HFFc6 (cell line): ENCODE measurements at places on chromosomes 16 and 17.

DNA sequence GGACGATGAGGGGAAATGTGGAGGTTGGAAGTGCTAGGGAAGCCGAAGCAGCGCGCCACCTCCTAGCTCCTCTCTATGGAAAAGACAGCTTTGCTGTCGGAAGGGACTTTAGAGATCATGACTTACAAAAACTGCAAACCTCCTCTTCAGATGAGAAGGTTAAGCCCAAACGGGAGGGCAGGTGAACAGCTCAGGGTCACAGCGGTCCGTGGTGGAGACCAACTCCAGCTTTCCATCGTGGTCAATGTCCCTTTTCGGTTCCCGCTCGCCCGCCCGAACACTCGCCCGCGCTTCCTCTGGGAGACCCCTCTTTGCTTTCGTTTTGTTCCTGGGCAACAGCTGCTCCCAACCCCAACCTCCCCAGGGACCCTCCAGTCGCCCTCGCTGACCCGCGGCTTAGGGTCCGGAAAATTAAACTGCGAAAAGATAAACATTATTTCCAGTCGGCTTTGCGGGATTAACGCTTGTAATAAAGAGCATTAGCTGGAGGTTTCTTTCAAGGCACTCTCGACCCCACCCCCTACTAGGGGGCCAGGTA lies 7.7 kb downstream of the IRX6 start:
- DNase-seq = no peak

- no peak for DNase-seq
Observed at GRCh38 chr17:61489719-61490490, 37.7 kb downstream of the TBX4 start.

DNA sequence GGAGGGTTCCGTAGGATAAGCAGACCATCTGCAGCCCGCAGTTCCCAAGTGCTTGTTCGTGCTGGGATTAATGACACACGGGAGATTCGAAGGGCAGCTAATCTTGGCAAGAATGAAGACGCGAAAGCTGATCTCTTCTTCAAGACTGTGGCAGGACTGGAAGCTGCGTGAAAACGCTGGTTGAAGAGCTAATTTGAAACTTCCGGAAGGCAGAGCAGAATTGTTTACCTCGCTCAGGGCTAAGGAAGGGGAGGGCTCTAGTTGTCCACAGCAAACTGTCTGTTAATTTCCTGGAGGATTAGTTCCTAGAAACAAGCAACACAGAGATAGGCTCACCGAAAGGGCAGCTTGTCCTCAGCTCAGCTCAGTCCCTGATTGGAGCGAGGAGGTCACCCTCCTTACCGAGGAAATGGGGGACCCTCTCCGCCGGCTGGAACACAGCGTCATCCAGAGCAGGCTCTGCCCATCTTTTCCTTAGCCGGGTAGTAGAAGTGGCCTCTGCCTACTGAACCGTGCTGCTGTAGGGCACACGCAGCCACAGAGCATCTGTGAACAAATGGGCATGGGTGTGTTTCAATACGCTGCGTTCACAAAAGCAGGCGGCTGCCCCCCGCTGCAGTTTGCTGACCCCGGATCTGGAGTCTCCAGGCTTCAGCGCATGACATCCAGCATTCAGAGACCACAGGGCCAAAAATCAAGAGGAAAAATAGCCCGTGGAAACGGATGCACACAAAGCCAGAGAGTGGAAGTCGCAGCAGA lies 16.7 kb upstream of the BAIAP2 start:
- DNase-seq = peak; percentile 26

GRCh38 chr17:21689604-21690003 lies 2.7 kb upstream of the KCNJ18 start:
- peak; percentile 65 for DNase-seq
